ENCODE measurements at places on chromosomes 2 and 18.

DNA sequence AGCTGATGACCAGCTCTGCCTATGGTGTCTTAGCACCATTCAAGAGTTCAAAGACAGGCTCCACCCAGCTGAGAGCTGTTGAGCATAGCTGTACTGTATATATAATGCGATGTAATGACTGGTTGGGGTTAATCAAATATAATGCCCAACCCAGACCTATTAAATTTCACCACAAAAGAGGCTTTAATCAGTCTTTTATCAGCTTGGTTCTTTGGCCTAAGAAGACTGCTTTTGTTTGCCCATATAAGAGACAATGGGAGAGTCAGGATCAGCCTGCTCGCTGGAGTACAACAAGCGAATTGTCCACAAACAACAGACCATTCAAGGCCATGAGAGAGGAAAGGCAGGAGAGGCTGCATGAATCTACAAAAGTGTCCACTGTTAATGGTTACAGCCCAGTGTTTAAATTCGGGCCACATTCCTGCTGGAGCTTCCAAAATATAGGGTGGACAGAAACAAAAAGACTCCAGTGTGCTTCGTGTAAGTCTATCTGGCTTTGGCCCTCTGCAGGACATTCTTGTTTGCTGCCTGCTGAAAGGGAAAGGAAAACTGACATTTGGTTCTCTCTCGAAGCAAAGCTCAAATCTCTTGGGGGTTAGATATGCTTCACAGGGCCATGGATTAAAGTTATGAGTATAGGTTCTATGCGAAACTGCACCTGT is 299.0 kb upstream of the FBXO11 start:
- DNase-seq: no peak

GRCh38 chr18:62954366-62954765 is 239.0 kb downstream of the PHLPP1 start:
- no peak for DNase-seq

DNA sequence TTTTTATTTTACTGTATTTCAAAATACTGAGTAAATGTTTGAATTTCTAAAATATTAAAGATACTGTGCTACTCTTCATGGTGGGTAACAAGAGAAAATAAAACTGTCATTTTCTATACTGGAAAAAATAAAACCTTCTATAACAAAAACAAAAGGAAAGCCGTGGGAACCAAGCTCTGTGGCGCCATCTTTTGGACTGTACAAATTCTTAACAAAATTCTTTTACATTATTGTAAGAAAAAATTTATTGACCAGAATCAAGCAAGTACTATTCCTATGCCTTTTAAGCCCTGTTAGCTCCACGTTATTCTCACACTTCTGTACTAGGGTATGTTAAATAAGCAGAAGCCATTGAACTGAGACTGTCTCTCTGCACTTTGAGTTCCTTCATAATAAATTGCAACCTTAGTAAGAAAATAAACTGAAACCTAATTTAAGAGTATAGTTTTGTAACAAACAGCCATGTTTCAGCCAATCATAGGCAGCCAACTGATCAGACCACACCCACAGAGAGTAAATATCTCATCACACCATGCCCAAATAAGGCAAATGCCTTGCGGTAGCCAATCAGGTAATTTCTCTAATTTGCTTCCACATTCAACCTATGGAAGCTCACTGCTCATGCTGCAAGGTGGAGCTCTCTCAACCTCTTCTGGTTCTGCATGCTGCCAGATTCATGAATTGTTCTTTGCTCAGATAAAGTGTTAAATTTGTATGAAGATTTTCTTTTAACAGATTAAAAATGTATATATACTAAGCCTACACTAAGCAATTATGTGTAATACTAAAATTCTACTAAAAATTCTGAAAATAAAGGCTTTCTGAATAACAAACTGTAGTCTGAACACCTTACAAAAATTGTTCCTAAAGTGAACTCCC is 42.2 kb downstream of the HIBCH start:
- no peak for DNase-seq

DNA sequence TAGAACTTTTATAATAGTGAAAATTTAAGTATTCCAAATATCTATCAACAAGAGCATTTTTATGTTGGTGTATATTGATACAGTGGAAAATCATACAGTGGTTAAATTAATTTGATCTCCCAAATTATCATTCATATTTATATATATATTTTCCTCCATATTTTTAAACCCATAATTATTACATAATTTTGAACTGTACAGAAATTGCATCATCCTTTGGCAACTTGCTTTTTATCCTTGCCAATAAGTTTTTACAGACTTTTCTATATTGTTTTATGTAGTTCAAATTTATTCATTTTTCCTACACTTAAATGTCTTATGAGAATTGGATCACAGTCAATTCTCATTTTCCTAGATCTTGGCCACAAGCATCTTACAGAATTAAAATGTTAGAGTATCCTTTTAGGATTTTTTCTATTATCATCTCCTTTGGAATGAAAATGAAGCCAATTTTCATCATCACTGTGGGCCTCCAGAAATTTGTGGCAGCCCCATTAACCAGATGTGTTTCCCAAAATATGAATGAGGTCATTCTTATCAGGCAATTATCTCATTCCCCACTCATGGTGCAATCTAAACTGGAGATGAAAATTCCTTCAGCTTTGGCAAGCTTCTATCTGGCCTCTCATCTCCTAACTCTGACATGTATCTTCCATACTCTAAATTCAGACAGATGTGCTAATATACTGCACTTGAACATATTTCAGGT is 94.2 kb upstream of the DLGAP1 start:
- no peak for DNase-seq

GRCh38 chr18:68263481-68263880 is 451.4 kb downstream of the TMX3 start:
- no peak for DNase-seq

GRCh38 chr2:60213865-60214625 is 339.4 kb downstream of the BCL11A start:
- DNase-seq: no peak

DNA sequence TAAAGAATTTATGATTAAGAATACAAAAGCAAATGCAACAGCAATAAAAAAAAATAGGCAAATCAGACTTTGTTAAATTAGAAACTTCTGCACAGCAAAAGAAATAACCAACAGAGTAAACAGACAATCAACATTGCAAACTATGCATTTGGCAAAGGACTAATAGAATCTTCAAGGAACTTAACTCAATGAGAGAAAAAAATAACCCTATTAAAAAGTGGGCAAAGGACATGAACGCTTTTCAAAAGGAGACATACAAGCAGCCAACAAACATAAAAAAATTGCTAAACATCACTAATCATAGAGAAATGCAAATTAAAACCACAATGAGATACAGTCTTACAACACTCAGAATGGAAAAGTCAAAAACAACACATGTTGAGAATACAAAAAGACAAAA is 166.0 kb upstream of the DSEL start:
- DNase-seq: no peak

GRCh38 chr2:101983928-101984327 is 7.8 kb upstream of the IL1R2 start:
- no peak for DNase-seq

GRCh38 chr2:126317790-126318431 is 338.0 kb upstream of the GYPC start:
- no peak for DNase-seq

DNA sequence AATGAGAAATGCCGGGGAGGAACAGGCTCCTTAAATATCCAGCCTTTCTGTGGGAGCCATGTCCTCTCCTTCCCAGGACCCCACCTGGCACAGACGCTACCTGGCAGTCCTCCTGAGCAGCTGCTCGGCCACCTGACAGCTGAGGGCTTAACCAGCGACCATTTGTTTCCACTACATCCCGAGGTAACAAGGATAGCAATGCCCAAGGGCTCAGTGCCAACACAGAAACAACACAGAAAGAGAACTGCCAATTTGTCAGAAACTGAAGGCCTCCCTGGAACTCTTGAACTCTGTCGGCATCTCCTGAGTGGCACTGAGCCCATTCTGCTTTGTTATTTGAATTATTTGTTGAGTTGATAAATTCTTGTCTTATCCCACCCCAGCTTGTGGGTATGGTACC is 122.2 kb upstream of the ARHGAP28 start:
- DNase-seq: no peak

DNA sequence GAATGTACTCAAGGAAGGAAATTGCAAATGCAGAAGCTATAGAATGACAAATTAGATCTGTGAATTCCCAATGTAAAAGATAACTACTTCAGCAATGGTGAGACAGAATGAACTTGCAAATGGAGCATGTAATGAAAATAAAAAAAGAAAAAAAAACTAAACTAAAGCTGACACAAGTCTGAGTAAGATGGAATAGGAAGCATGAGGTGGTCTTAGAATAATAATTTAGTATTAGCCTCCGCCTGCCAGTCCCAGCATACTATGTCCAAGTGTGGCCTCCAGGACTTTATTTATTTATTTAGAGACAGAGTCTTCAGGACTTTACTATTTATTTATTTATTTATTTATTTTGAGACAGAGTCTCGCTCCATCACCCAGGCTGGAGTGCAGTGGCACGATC is 37.4 kb upstream of the SLC39A10 start:
- DNase-seq: no peak

- DNase-seq: no peak
Measured at GRCh38 chr2:237064203-237065070, 21.3 kb upstream of the COPS8 start.

DNA sequence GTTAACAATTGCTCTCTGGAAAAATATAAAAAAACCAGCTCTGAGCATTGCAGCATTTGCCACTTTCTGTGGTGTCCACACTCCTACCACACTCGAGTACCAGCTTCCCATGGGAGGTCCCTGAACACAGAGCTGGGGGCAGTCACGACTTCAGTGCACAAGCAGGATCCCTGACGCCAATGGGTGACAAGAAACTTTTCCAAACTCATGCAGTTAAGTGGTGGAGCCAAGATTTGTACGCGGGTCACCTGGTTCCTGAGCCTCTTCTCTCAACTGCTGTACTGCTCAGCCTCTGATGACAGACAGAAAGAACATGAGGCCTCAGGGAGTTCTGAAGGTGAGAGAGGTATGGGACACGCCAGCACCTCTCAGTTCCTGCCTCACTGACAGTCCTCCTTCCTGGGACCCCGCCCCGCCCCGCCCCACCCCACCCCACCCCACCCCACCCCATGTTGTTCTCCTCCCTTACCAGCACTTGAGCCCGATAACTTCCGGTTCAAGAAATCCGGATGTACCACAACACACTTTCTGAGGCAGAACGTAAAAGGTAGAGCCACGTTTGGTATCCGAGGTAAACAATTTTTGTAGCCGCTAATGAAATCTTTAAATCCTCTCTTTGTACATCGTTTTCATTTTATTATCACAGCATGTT is 287.6 kb downstream of the MYCN start:
- DNase-seq: no peak

- DNase-seq: no peak
Measured at GRCh38 chr2:68157002-68157401, 686 bp upstream of the PNO1 start.

DNA sequence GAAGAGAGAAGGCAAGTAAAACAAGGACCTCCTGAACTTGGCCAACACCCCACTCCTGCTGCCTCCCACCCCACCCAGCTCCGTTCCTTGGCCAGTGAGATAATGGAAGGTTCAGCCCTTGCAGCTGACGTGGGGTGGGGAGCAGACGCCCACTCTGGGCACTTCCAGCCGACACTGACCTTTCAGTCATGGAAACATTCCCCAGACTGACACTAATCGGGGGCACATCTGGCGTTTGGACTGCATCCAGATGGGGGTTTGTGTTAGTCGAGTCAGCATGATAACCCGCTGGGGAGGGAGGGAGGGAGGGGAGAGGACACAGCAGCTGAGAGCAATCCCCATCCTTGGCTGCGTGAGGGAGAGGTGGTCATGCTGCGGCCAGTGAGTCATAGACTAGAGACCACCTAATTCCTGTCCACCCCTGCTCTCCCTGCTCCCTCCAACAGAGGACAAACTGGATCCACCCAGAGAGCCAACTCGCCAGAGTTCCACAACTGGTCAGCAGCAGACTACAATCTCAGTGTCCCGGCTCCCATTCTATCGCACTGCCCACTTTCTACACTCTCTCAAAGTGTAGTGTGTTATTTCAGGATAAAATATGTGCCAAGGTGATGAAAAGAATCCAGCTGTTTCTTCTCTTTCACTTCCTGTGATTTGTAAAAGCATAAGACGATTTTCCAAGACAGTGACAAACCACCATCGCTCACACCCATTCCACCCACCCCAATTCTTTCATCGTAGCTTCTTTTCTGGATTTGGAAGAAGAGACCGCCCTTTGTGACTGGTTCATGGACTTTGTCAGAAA is 115.4 kb upstream of the PKDCC start:
- no peak for DNase-seq

- no peak for DNase-seq
Measured at GRCh38 chr2:181203412-181203811, 223.0 kb downstream of the UBE2E3 start.

DNA sequence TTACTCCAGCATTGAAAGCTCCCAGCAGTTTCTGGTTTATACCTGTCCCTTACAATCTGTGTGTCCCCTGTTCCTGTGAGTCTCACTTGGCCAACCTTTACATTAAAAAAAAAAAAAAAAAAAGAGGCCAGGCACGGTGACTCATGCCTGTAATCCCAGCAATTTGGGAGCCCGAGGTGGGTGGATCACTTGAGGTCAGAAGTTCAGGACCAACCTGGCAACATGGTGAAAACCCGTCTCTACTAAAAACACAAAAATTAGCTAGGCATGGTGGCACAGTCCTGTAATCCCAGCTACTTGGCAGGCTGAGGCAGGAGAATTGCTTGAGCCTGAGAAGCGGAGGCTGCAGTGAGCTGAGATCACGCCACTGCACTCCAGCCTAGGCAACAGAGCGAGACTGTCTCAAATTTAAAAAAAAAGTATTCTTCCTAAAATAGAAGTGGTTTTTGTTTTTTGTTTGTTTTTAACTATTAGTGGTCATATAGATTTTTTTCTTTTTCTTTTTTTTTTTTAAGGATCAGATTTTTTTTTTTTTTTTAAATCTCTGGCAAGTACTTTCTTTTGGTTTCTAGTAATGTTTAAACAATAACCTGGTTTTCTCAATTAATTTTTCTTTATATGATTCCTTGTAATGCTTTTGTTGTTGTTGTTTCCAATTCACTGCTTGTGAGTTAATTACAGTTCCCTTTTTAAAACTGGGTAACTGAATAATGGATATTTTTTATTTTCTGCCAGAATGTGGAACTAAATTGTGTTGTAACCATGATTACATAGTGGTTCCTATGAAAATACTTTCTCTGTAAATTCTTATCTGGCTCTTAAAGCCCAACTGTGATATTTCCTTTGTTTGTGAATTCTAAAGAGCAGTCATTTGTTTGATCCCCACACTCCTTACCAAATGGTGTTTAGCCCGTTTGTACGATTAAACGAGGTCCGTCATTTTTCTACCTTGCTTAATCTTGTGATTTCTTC is 116.8 kb downstream of the CTAGE1 start:
- DNase-seq: no peak

GRCh38 chr18:34158881-34159690 is 65.6 kb downstream of the NOL4 start:
- DNase-seq: no peak
